ENCODE measurements at places on chromosomes 13 and 19. TPM values are rescaled to one million over a fixed set of nuclear protein-coding genes. Genes with fewer than 3 reads are reported as not detected.

DNA sequence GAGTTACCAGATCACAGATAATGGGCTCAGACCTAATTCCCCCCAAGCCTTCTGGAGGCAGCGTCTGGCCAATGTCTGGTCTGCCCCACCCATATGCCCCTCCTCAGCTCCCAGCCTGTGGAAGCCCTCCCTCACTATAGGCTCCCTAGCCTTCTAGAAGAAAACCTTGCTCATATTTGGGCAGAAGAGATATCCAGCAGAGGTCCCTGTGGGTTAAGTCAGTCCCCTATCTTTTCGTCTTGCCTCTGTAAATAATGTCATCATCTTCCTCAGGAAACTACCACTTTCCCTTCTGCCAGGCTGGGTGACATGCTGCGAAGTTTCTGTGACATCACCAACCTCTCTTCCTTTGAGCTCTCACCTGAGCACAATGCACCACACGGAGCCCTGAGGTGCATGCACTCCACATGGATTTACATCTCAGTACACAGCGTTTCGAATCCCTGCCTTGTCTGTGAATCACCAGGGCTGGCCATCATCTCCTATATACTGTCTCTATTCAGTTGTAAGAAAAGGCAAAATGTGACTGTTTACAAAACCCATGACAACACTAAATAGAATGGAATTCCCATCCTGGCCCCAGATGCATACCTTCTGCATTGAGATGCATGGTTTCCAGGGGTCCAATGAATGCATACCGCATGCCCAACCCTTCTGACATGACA lies 112.8 kb downstream of the CRYL1 start:
- peak; percentile 71 for ATAC-seq

The PCDH17 gene
- total RNA-seq = not detected

The LILRA1 gene
- not detected for total RNA-seq

DNA sequence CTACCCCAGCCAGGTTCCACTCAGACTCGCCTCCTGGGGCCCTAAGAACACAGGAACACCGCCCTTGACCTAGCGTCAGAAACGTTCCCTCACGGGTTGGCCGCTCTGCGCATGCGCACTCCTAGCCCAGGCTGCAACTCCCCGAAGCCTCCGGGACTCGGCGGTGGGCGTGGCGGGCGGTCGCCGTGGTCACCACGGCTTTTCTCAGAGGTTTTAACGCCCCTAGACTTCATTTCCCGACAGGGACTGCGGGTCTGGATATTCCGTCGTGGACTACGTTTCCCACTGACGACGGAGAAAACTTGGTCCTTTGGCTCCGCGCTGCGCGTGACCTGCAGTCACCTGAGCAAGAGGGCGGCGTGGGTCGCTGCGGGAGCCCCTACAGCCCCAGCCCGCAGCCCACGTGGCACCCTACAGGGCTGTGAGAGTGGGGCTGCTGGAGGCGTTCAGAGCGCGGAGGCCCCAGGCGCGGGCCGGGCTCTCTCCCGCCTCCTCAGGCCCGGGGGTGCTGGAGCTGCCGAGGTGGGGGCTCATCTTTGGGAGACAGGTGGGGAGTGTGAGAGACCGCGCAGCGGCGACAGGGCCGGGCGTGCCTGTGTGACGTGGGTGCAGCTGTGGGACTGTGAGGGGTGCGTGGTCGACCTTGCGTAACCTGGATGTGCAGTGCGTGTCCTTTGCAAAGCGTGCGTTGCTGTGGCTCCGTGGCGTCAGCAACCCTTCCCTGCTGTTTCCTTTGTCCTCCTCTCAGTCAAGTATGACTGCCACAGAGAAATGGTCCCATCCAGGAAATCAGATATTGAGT lies 38.0 kb upstream of the ZNF573 start:
- ATAC-seq = no peak

GRCh38 chr19:45471111-45471930 lies 3.5 kb downstream of the FOSB start:
- ATAC-seq = no peak

The TNFSF11 gene
- 1.6 TPM for total RNA-seq

The DYRK1B gene
- total RNA-seq = 17.6 TPM

The MYBPC2 gene
- total RNA-seq = 4.6 TPM

The DKKL1 gene
- total RNA-seq = not detected

The CEACAM7 gene
- not detected for total RNA-seq
